ENCODE measurements at places on chromosomes 6 and 20.

GRCh38 chr6:11563793-11564192, 26.2 kb downstream of the TMEM170B start:
- H3K36me3 ChIP-seq: no peaks in the 10 kb centered on the region
- H3K27me3 ChIP-seq: no peaks in the 10 kb centered on the region
- H3K4me3 ChIP-seq: no peak overlapping the region

GRCh38 chr20:14582855-14583254, 245.4 kb upstream of the FLRT3 start:
- no peak for DNase-seq
- H3K27me3 ChIP-seq: no peaks in the 10 kb centered on the region
- no peak overlapping the region for H3K4me3 ChIP-seq
- no peak overlapping the region for H3K27ac ChIP-seq
- no peaks in the 10 kb centered on the region for H3K4me1 ChIP-seq
- H3K36me3 ChIP-seq: no peaks in the 10 kb centered on the region

- H3K36me3 ChIP-seq: no peaks in the 10 kb centered on the region
- no peak overlapping the region for H3K4me3 ChIP-seq
Measured at GRCh38 chr6:124676033-124676432, 286.2 kb upstream of the RNF217 start.

- H3K27ac ChIP-seq: no peak overlapping the region
- H3K4me1 ChIP-seq: no peaks in the 10 kb centered on the region
- DNase-seq: no peak
- H3K36me3 ChIP-seq: no peaks in the 10 kb centered on the region
- H3K27me3 ChIP-seq: no peaks in the 10 kb centered on the region
Measured at GRCh38 chr20:46559685-46560440, 9.4 kb upstream of the OCSTAMP start.

DNA sequence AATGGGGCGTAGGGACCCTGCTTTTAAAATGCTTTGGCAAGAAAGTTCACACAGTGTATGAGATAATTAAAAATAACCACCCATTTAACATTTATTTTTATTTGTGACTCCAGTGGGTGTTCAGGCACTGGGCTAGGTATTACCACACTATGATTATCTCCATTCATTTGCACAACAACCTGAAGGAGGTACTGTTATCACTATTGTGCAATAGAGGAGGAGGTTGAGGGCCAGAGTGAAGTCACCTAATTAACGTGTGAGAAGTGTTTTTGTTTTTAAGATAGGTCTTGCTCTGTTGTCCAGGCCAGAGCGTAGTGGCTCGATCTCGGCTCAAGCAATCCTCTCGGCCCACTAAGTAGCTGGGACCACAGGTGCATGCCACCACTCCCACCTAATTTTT, 29.2 kb downstream of the MAK start:
- no peaks in the 10 kb centered on the region for H3K36me3 ChIP-seq
- H3K4me3 ChIP-seq: no peak overlapping the region
- H3K27me3 ChIP-seq: no peaks in the 10 kb centered on the region

DNA sequence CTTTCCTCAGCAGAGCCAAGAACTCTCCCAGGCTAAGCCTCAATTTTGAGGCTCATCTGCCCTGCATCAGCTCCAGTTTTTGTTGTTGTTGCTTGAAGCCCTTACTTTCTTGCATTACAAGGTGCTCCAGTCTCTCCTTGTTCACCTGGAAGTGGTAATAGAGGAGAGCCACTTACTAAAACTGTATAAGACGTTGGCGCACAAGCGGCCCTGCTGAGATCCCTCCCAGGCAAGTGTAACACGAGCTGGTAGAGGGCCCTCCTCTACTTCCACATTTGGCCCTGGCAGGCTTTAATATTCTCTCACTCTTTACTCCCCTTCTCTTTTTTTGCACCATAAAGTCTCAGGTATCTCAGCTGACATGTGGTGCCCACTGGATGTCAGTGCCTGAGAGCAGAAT, 19.5 kb downstream of the GCM2 start:
- no peak overlapping the region for H3K27ac ChIP-seq
- no peaks in the 10 kb centered on the region for H3K36me3 ChIP-seq
- H3K27me3 ChIP-seq: no peaks in the 10 kb centered on the region
- H3K4me1 ChIP-seq: no peaks in the 10 kb centered on the region

GRCh38 chr6:79634491-79635231, 3.5 kb downstream of the SH3BGRL2 start:
- H3K36me3 ChIP-seq: no peaks in the 10 kb centered on the region
- no peaks in the 10 kb centered on the region for H3K4me1 ChIP-seq
- DNase-seq: no peak
- no peak overlapping the region for H3K27ac ChIP-seq
- H3K27me3 ChIP-seq: no peaks in the 10 kb centered on the region

DNA sequence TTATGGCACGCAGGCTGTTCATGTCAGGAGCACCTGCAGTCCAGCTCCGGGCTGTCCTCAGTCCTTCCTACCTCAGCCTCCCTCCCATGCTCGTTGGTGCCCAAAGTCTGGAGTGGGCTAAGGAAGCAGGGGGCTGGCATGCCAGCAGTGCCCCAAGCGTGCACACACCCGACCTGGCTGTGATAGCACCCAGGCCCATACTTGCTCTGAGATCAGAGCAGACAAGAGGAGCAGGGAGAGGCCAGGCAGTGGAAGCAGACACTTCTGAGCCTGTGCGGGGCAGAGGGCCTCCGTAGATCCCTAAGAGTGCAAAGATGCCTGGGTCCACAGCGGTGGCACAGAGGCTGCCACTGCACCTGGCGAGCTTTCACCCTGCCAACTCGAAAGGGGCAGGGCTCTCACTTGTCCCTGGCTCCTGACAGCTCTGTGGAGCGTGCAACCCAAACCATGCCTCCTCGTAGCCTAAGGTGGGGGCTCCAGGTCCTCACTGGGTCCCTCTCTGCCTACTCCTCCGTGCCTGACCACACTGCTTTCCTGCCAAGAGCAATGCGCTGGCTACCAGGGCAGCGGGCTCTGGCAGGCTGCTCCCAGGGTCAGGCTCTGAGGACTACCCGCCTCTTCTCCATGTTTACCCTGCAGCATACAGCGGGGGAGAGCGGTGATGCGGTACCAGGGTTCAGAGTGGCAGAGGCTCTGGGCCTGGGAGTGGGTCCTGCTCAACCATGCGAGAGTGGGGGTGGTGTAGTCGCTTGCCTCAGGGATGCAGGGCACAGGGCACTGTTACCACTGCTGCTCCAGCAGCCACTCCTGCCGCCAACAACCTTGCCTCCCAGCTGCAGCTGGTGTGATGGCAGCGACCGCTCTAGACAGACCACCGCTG, 59.5 kb downstream of the MANEA start:
- H3K36me3 ChIP-seq: no peaks in the 10 kb centered on the region
- DNase-seq: no peak
- H3K27me3 ChIP-seq: no peaks in the 10 kb centered on the region
- H3K4me3 ChIP-seq: no peak overlapping the region

- no peak overlapping the region for H3K4me3 ChIP-seq
- H3K27ac ChIP-seq: no peak overlapping the region
- no peaks in the 10 kb centered on the region for H3K4me1 ChIP-seq
- no peaks in the 10 kb centered on the region for H3K36me3 ChIP-seq
Measured at GRCh38 chr6:23713211-23713610, 412.8 kb upstream of the NRSN1 start.

GRCh38 chr20:50283922-50284810, 93.5 kb downstream of the CEBPB start:
- peaks cover 41% of the 10 kb centered on the region for H3K4me1 ChIP-seq
- no peak overlapping the region for H3K4me3 ChIP-seq
- no peaks in the 10 kb centered on the region for H3K36me3 ChIP-seq
- no peak for DNase-seq
- H3K27me3 ChIP-seq: no peaks in the 10 kb centered on the region
- H3K27ac ChIP-seq: peak overlapping the region; percentile 84

- no peak overlapping the region for H3K4me3 ChIP-seq
- H3K27ac ChIP-seq: no peak overlapping the region
- DNase-seq: no peak
- H3K27me3 ChIP-seq: no peaks in the 10 kb centered on the region
- no peaks in the 10 kb centered on the region for H3K36me3 ChIP-seq
Measured at GRCh38 chr6:121593011-121593641, 157.7 kb downstream of the GJA1 start.

DNA sequence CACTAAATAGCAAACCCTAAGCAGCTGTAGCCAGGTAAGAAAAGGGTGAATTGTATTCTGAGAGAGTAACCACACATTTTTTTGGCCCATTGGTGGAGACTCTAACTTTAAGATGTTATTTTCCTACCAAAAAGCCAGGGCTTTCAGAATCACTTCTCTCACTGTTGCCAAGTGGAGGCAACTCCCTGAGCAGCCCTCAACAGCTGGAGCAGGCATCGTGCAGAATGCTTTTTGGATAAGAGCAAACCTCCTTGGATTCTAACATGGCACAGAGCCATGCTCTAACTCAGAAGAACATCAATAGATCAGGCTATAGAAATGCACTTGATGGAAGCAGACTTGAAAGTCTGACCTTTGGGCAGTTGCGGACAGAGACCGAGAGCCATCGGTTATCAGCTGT, 722.2 kb upstream of the CHD6 start:
- no peak for DNase-seq
- H3K27me3 ChIP-seq: no peaks in the 10 kb centered on the region
- H3K4me3 ChIP-seq: no peak overlapping the region
- no peaks in the 10 kb centered on the region for H3K4me1 ChIP-seq
- H3K36me3 ChIP-seq: no peaks in the 10 kb centered on the region
- no peak overlapping the region for H3K27ac ChIP-seq

DNA sequence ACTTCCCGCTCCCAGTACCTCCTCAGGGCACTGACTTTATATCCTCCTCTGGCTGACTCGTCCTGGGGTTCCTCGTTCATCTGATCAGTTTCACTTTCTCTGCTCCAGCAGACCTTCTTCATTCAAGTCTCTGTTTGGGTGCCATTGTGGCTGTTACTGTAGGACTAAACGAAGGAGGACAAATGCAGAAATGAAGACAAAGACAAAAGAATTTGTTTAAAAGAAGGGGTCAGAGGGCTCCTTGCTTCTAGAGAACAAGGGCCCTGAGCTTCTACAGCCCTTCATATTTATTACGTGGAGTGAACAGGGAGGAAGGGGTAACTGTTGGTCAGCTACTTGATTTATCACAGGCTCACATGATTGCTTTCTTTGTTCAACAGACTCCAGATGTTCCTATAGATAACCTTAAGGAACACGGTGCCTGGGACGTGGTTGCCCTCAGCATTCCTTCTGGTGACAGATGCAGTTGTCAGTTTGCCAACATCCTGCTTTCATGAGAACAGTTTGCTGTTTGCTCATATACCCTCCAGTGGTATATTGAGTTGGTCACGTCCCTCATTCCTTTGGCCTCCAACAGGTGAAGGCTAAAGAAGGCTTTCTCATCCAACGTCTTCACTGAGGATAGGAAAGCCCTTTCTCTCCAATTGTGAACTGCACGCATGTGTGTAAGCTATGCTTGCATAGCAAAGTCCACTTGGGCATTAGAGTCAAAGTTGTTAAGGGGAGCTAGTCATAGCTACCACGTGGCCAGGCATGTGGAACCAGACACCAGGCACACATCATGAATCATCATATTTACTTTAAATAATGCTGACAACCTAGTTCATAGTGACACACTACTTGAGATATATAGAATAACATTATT, 69.1 kb upstream of the BTN3A2 start:
- H3K36me3 ChIP-seq: no peaks in the 10 kb centered on the region
- peak overlapping the region; percentile 2 for H3K27ac ChIP-seq
- H3K4me1 ChIP-seq: peaks cover 5% of the 10 kb centered on the region
- DNase-seq: peak; percentile 77

DNA sequence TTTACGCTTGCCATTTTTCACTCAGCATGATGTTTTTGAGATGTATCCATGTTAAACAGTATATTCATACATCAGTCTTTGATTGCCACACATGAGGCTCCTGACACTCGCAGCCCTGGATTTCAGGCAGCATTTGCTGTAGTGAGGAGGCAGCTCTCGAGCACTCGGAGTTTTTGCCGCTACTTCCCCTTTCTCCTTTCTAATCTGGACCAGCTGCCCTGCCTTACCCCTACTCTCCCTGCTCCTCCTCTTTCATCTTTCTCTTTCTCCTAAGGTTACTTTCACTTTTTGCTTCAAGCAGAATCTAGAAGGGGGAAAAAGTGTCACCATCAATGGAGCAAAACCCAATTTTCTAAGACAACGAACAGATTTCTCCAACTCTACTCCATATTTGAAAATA, 5.9 kb upstream of the CST3 start:
- no peaks in the 10 kb centered on the region for H3K36me3 ChIP-seq
- H3K4me1 ChIP-seq: peaks cover 12% of the 10 kb centered on the region
- no peak for DNase-seq
- no peak overlapping the region for H3K27ac ChIP-seq
- no peak overlapping the region for H3K4me3 ChIP-seq

- H3K36me3 ChIP-seq: no peaks in the 10 kb centered on the region
- no peak overlapping the region for H3K4me3 ChIP-seq
- H3K27ac ChIP-seq: no peak overlapping the region
- H3K4me1 ChIP-seq: no peaks in the 10 kb centered on the region
- no peak for DNase-seq
Measured at GRCh38 chr6:77620278-77620882, 32.5 kb upstream of the MEI4 start.

DNA sequence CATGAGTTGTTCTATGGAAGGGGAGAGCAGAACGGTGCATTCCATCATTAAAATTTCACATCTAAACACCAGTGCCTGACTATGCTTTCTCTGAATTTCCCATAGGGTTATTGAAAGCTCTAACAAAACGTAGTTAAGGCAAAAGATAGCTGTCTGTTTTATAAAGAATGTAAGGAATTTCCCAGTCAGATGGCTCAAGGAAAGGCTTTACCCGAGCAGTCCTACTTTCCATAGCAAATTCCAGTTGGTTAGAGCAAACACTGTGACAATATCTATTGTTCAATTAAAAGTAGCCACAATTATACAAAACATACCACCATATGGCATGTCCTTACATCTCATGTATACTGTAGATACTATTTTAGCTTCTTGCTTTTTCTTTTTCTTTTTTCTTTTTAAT, 1059.5 kb upstream of the FLRT3 start:
- H3K4me1 ChIP-seq: no peaks in the 10 kb centered on the region
- H3K27me3 ChIP-seq: no peaks in the 10 kb centered on the region
- no peak overlapping the region for H3K4me3 ChIP-seq
- no peak for DNase-seq

GRCh38 chr20:47102629-47103028, 208.0 kb downstream of the EYA2 start:
- H3K27me3 ChIP-seq: peaks cover 4% of the 10 kb centered on the region
- H3K27ac ChIP-seq: no peak overlapping the region
- H3K4me1 ChIP-seq: no peaks in the 10 kb centered on the region
- DNase-seq: no peak
- H3K4me3 ChIP-seq: no peak overlapping the region
- H3K36me3 ChIP-seq: no peaks in the 10 kb centered on the region

GRCh38 chr20:50372770-50373088, 137.5 kb upstream of the PTPN1 start:
- DNase-seq: no peak
- H3K27me3 ChIP-seq: no peaks in the 10 kb centered on the region
- H3K36me3 ChIP-seq: no peaks in the 10 kb centered on the region
- no peak overlapping the region for H3K4me3 ChIP-seq

- H3K4me3 ChIP-seq: no peak overlapping the region
- no peaks in the 10 kb centered on the region for H3K4me1 ChIP-seq
- peak; percentile 55 for DNase-seq
- H3K27me3 ChIP-seq: no peaks in the 10 kb centered on the region
Measured at GRCh38 chr6:117976030-117976651, 69.1 kb downstream of the SLC35F1 start.
